ENCODE measurements at places on chromosomes 2 and 18.

DNA sequence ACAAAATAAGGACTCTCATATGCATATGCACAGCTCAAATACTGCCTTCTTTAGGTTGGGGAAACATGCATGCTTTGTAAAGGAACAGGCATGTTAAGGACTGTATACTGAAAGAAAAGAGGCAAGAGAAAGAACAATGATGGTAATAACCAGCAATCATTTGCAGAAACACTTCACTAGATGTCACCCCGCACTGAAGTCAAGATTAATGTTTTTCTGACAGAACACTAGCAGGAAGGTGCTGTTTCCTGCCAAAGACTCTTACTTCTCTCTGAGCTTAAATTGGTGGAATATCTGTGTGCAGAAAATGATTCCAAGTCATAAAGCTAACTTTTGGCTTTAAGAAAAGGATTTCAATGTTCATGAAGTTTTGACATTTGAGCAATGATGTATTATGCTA lies 19.3 kb upstream of the CSRNP3 start:
- DNase-seq, result no peak

- no peak for DNase-seq
Measured at GRCh38 chr2:192814376-192814775, 619.6 kb upstream of the TMEFF2 start.

- peak; percentile 63 for DNase-seq
Measured at GRCh38 chr2:97011977-97012569, 25.7 kb upstream of the FAM178B start.

DNA sequence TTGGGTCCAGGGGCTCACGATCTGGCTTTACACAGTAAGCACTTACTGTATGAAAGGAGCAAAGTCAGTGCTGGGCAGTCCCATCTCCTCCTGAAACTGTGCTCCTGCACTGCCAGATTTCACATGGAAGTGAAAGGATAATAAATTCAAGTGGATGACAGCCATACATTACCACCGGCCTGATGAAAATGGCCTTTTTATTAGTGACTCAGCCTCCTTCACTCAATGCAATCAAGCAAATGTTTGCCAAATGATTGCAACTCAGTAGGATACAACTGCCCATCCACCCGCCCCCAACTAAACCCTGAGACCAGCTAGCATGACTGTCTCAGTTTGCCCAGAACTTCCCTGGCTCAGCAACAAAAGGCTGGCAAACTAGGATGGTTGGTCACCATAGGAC lies 77.1 kb downstream of the MYO5B start:
- no peak for DNase-seq

- DNase-seq, result peak; percentile 57
Measured at GRCh38 chr2:207144173-207144785, 21.5 kb downstream of the KLF7 start.

DNA sequence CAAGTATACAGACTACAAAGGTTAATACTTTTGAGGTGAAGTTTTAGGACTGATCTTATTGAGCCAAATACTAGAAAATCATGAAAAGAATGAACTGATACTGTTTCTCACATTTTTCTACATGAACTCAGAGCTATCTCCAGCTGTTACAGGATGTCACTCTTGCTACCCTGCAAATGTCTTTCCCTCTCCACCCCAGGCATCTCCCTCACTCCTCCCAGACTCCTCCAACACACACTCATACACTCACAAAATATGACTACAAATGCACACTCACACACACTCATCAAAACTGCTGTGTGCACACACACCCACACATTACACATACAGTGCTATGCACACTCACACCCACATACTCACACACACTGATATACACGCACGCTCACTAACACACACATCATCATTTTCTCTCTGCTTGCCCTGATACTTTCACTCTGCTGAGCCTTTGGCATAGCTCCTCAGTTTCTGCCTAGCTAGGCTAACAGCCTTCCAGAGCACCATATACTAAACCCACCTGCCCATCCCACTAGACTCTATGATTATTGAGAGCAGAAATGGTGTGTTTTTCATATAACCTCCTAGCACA lies 273.3 kb downstream of the CD226 start:
- DNase-seq, result no peak

- no peak for DNase-seq
Measured at GRCh38 chr2:241379481-241380480, 23.7 kb downstream of the FARP2 start.

- DNase-seq, result no peak
Measured at GRCh38 chr18:8006979-8007378, 439.9 kb downstream of the PTPRM start.

- no peak for DNase-seq
Measured at GRCh38 chr2:189234991-189235390, 55.4 kb upstream of the COL5A2 start.

DNA sequence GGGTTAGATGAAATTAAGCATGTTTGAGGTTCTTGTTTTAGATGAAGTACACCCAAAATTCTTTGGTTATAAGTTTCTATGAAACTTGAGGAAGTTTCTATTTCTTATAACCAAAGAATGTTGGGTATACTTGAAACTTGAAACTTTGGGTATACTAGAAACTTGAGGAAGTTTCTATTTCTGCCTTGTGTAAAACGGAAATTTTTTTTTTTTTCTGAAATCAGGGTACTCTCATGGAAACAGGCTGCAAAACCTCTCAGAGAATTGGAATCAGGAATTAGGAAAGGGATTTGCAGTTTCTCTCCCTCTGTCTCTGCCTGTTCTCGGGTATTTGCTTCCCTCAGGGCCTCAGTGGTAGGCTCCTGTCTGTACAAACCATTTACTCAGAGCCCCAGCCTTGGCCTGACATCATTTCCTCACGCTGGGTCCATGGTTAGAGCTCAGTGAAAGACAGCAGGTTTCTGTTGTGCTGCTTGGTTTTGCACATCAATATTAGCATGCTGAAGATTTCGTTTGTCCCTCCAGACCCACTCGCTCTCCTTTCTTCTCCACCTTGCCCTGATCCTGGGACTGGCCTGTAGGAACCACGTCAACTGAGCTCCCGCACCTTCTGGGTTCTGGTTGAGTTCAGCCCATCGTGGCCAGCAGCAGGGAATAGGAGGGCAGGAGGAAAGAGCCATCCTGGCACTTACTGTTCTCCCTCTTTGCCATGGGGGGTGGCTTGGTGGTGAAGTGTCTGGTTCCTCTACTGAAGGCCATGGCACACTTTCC lies 106.4 kb downstream of the POLR1A start:
- peak; percentile 80 for DNase-seq

DNA sequence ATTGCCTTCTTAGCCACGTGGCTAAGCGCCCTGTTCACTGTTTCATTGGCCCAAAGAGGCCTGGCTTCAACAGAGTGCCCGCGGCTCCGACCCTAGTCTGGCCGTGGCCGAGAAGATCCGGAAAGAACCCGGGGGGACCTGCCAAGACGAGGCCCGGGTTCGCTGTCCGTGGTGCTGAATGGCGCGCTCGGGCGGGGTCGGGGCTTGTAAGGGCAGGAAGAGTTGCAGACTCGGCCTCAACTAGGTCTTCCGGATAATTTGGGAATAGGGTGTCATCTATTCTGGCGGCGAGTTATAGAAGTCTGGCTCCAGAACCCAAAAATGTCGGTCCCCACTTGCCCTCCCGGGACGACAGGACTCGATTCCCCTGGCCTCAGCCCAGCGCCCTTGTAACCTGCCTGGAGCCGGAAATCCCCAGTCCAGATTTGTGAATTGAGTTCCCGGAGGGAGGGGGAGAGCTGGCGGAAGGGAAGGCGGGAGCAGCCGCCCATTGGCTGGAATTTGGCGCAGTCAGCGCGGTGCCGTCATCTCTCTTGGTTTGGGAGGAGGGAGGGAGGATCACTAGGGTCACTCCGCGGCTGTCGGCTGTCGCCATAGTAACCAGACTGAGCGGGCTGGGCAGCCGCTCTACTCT lies 3.5 kb downstream of the CDK5R2 start:
- DNase-seq, result no peak

GRCh38 chr18:31101183-31102024 lies 817 bp downstream of the DSC2 start:
- DNase-seq, result peak; percentile 83

DNA sequence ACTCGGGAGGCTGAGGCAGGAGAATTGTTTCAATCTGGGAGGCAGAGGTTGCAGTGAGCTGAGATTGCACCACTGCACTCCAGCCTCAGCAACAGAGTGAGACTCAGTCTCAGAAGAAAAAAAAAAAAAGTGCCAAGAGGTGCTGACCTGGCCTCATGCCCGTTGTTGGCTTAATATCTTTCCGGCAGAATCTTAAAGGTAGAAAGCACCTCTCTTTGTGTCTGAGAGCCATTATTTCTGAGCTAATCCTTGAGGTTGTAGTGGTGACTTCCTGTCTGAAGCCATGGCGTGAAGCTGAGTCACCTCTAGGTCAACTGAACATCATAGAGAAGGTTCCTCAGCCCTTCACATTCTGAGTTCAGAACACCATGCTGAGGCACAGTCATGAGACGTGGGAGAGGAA lies 60.4 kb downstream of the WDSUB1 start:
- peak; percentile 91 for DNase-seq

- DNase-seq, result peak; percentile 74
Measured at GRCh38 chr2:112541315-112542122, 746 bp upstream of the POLR1B start.

- no peak for DNase-seq
Measured at GRCh38 chr2:113174376-113174750, 592 bp downstream of the PSD4 start.

- no peak for DNase-seq
Measured at GRCh38 chr2:98637401-98638147, 29.2 kb downstream of the UNC50 start.

GRCh38 chr2:25036221-25036559 lies 5.7 kb upstream of the EFR3B start:
- DNase-seq, result no peak

- peak; percentile 16 for DNase-seq
Measured at GRCh38 chr2:234392041-234392615, 104.8 kb downstream of the ARL4C start.

GRCh38 chr18:50190236-50190635 lies 4.7 kb downstream of the MYO5B start:
- DNase-seq, result peak; percentile 0

DNA sequence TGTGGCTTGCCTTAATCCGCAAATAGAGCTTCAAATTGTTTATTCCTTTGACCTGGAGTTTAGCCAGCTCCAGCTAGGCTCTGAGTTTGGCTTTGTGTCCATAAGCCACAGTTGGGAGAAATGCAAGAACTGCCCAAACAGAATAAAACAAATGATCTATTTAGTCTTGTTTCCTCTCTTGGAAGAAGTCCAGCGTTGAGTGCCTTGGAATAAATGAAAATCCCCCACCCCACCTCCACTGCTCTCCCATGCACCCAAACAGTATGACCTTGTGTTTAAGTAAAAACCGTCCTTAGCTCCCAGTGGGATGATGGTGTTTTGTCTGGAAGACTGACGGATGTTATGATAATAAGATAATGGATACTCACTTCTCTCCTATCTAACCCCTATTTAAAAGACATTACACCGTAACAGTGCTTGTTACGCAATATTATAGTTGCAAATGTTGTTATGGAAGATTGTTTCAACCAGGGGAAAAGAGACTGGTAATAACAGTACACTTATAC lies 3.2 kb upstream of the SERPINE2 start:
- no peak for DNase-seq

DNA sequence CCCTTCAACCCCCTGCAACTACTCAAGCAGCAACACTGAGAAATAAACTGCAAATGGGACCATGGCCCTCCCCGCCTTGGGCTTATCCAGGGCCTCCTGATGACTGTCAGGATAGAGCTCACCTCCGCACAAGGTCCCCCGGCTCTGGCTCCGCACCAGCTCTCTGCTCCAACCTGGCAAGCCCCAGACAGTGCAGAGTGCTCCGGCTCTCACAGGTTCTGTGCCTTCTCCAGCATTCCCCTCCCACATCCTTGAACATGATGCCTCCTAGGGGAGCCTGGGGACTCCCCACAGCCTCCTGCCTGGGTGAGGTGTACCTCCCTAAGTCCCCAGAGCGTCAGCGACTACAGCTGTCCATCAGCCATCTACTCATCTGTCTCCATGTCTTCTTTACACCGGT lies 26.7 kb upstream of the NPAS2 start:
- no peak for DNase-seq

DNA sequence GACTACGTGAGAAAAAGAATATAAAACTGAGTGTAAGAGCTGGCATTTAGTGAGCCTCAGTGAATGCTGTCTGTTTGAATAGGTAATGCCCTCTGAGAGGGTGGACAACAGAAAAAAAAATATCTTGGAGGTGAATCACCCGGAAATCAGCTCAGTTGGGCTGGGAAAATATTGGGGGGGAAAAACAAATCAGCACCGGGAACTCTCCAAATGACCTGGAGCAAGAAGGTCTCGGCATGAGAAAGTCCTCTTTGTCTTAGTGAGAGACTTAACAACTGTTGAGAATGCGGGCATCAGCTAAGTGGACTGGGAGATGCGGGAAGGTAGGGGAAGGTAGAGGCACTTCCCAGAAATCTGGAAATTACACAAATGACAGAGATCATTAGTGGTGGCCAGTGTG lies 109.4 kb upstream of the POU3F3 start:
- no peak for DNase-seq

GRCh38 chr2:149767516-149767974 lies 180.0 kb upstream of the MMADHC start:
- no peak for DNase-seq

DNA sequence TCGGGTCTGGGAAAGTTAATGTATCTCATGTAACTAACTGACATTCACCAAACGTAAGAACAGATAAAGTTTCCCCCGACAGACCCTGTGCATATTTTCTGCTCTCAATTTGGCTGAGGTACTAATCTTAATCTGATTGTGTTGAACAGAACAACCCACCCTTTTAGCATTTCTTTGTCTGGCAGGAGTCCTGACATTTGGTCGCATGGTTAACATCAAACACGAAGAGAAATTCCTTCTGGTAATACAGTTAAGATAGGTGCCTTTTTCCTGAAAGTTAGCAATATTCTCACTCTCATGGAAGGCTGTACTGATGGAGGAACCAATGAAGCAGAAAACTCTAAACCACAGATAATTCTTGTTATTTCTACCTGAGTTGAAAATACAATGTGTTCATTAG lies 520.8 kb downstream of the PARD3B start:
- no peak for DNase-seq

- DNase-seq, result no peak
Measured at GRCh38 chr18:76455003-76455676, 39.9 kb downstream of the ZNF516 start.

GRCh38 chr2:222442665-222443064 lies 18.3 kb downstream of the SGPP2 start:
- no peak for DNase-seq

DNA sequence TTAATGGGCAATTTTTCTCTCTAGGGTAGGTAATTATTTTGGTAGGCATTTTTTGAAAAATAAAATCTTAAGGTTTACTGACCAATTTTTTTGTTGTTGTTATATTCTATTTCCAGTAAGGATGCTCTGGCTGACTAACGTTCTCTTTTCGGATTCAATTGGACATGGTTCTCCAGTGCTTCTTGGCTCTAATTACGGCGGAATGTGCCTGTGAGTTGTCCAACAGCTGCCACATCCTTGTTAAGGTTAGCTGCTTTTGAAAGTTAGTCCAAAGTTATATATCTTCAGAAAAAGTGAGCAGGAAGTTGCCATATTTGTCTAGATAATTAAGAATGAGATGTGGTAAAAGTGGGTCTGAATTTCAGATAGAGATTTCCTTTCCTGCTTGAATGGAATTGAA lies 45.8 kb upstream of the SMIM21 start:
- no peak for DNase-seq
